Esophagus muscularis mucosa (tissue), 4 donors: ENCODE measurements at places on chromosomes 12 and 14. TPM values are rescaled to one million over a fixed set of nuclear protein-coding genes. Genes with fewer than 3 reads are reported as not detected.
A peak's percentile ranks its signal among the peaks of the same experiment; 100 is the strongest.

Gene PRIMA1
- total RNA-seq, result 30.9 TPM

Gene PRB2
- total RNA-seq, result not detected

Gene BLOC1S1
- 227 TPM for total RNA-seq

Gene COCH
- total RNA-seq, result 4.5 TPM

Gene FITM1
- 0.52 TPM for total RNA-seq

Gene PPP1R12A
- 570 TPM for total RNA-seq

Gene BCL7A
- 10.1 TPM for total RNA-seq

Gene TAPBPL
- 22.2 TPM for total RNA-seq

Gene GYS2
- total RNA-seq, result not detected

Gene SSPN
- 67.8 TPM for total RNA-seq

Gene DPY19L2
- 12.2 TPM for total RNA-seq

GRCh38 chr12:1939801-1940607 lies 21.6 kb upstream of the CACNA2D4 start:
- peak; percentile 98 for DNase-seq

GRCh38 chr12:43294916-43295315 lies 257.1 kb downstream of the ADAMTS20 start:
- DNase-seq, result no peak

DNA sequence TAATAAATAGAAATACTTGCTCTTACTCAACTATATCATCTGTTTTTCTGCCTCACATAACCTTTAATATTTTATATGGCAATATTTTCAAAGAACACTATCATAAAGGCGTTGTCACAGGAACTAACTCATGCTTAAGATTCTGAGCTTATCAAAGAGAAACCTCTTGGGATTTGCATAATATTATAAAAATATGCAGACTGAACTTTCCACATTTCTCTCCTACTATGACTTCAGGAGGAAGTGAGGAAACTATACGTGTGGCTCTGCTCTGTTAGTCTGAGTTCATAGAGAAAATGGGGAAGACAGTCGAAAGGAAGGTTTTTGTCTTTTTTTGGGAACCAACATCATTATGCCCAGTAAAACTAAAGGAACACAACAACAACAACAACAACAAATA lies 124.7 kb downstream of the GARIN6 start:
- no peak for DNase-seq

DNA sequence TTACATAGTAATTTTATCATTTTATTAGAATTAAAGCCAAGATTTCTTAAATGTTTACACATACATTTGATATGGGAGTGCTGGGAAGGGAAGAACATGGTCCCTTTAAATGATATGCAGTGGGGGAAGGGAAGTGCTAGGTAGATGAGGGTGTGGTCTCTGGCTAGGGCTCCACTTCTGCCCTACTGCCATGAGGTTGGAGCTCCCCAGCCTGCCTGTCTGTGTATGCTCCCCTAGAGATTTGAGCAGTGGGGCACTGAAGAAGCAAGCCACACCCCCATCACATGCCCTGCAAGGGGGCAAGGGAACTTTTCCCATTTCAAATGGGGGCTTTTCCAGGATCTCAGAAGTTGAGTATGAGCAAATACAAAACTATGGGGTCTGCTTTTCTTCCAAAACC lies 25.5 kb downstream of the CLECL1 start:
- DNase-seq, result no peak

GRCh38 chr12:65823513-65824375 lies 539 bp upstream of the HMGA2 start:
- DNase-seq, result no peak

GRCh38 chr14:33590891-33591630 lies 359.8 kb downstream of the EGLN3 start:
- DNase-seq, result no peak

DNA sequence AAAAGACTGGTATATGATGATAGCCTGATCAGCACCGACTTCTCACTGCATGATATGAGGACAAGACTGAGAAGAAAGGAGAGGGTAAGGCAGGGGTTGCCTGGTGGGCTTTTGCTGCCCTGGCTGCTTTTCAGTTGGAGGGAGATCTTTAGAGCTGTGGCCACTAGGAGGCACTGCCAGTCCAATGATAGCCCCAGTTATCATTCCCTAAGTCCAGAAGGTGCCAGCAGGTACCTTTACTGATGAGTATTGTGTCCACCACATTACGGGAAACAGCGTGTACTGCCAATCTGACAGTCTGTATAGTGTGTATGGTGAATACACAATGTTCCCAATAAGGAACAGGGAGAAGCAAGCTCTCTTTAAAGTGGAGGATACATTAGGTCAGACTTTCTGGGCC lies 55.8 kb upstream of the CCDC175 start:
- DNase-seq, result no peak

GRCh38 chr12:22334410-22335100 lies at the start of gene ST8SIA1:
Gene ST8SIA1, minus strand, starts transcription at chr12:22334707. Its CDS starts 475 bp downstream, at chr12:22334232.
- no peak for DNase-seq

- no peak for DNase-seq
Observed at GRCh38 chr12:124389725-124390441, 95.0 kb downstream of the RFLNA start.

- DNase-seq, result no peak
Observed at GRCh38 chr12:106305376-106305775, 2.8 kb downstream of the TCP11L2 start.

DNA sequence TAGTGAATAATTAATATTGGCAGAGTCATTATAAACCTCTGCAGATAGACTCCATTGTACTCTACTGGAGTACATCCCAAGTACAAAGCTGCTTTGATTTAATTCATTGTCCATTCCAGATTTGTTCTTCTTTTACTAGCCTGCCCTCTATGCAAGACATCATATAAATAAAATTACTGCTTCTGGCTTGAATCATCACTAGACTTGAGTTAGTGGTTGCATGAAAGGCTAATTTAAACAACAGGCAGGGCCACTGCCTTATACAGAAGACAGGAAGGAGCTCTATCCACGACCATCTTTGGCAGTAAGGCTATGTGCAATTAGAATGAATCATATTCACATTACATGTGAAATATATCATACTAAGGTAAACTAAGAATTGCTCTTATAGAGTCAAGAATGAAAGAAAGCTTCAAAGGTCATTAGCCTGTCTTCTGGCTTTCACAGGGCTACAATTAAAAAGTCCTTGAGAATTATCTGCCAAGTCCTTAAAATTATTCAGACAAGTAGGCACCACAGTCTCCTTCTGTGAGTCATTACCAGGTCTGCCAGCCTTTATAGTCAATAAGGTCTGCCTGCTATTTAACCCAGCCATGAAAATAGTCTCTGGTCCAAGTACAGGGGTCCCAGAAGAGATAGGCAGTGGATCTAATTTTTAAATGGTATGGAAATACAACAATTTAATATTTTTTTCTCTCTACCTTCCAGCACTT lies 631.8 kb downstream of the TMTC2 start:
- DNase-seq, result no peak

DNA sequence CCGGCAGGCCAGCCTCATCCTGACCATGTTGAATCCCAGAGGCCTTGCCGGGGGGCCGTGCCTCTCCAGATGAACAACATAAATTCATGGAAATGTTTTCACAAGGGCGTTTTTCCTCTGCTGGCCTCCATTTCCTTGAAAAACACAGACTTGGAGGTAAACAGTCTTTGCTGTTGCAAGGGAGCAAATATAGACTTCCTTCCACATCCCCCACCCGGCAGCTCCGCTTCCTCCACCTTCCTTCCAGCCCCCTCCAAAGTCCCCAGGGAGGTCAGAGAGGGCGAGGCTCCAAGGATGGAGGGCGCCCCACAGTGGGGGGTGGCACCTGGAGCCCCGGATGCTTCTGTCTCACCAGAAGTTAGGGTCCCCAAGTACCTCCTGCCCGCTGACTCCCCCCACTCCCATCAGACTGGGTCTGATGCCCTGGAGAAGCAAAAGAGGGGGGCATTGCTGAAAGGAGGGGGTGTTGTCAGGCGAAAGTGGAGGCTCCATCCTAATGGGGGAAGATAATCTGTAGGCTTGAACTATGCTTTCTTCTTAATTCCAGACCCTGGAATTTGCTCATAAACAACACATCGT lies 31.1 kb downstream of the CALM1 start:
- DNase-seq, result no peak

- DNase-seq, result no peak
Observed at GRCh38 chr14:91961297-91962220, 14.1 kb upstream of the FBLN5 start.

DNA sequence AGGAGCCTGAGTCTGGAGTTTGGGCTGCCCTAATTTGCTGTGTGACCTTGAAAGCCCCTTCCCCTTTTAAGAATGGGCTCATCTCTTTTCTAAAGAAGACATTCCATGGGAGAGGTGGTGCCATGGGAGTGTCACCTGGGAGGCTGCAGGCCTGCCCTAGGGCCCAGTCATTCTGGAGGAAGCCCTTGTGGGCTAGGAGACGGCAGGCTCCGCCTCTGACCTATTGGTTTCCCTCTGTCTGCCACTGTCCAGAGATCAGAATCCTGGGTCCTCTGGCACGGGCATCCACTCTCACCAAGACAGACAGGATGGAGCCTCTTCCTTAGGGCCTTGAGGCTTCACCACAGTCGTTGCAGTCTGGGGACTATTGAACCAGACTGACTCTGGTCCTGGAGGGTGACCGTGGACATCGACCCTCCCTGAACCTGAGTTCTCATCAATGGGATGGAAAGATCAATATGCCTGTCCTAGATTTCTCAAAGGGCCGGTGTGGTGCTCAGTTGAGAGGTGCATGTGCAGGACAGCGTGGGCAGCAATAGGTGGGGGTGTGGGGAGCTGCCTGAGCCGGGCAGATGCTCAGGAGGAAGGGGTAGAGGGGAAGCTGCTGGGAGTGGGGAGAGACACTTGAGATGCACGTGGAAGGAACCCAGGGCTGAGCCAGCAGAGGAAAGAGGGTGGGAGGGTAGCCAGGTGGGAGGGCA lies 12.2 kb upstream of the CLMN start:
- DNase-seq, result no peak

GRCh38 chr14:71783786-71784185 lies 148.4 kb upstream of the RGS6 start:
- no peak for DNase-seq

DNA sequence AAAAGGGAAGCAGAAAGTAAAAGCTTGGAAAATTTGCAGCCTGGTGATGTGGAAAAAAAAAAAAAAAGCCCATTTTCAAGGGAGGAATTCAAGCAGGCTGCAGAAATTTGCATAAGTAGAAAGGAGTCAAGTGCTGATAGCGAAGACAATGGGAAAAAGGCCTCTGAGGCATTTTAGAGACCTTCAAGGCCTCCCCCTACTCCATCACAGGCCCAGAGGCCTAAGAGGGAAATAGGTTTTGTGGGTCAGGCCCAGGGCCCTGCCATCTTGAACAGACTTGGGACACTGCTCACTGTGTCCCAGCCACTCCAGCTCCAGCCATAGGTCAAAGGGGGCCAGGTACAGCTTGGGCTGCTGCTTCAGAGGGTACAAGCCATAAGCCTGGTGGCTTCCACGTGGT lies 13.8 kb upstream of the PRKD1 start:
- no peak for DNase-seq

- DNase-seq, result no peak
Observed at GRCh38 chr14:99541677-99542470, 60.7 kb downstream of the CCNK start.

- no peak for DNase-seq
Observed at GRCh38 chr14:94392510-94392935, 4.1 kb upstream of the SERPINA1 start.

- DNase-seq, result no peak
Observed at GRCh38 chr14:23421594-23421993, 13.5 kb upstream of the MYH6 start.

- DNase-seq, result no peak
Observed at GRCh38 chr14:50812180-50812579, 18.8 kb downstream of the NIN start.

- no peak for DNase-seq
Observed at GRCh38 chr12:31835276-31835882, 106.6 kb upstream of the AMN1 start.

- DNase-seq, result no peak
Observed at GRCh38 chr12:130826151-130826801, 12.8 kb downstream of the STX2 start.

DNA sequence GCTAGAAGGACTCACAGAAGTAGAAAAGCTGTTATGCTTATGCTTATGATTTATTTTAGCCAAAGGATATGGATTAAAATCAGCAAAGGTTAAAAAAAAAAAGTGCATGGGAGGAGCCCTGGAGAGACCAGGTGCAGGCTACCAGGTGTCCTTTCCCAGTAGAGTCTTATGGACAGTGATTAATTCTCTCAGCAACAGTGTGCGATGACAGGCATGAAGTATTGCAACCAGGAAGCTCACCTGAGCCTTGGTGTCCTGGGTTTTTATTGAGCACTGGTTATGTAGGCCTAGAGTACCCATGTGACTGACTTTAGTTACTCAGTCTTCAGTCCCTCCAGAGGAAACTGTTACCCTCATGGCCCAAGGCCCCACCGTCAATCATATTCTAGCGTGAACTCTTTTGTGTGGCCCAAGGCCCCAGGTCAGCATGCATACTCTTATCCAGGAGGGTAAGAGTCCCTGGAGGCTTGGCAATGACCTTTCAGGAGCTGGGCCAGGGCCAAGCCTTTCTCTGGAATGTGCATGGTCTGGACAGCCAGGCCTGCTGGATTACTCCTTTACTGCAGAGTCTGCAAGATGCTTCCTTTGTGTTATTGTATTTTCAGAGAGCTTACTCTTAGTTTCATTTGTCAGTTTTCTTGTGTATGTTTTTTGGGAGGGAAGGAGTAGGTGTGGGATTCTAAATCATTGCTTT lies 69.6 kb upstream of the RD3L start:
- DNase-seq, result no peak

DNA sequence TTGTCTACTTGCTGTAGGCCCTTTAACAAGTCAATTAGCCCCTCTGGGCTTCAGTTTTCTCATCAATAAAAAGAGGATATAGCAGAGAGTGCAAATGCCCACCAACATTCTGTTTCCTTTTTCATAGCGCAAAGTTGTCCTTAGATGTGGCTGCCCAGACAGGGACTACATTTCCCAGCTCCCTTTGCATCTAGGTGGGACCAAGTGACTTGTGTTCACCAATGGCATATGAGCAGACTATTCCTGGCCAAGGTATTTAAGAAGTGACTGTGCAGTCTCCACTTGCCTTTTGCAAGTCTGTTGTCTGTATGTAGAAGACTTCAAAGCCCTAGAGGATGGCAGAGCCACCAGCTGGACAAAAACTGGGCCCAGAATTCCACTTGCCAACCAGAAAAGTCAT lies 59.7 kb downstream of the DAO start:
- no peak for DNase-seq

DNA sequence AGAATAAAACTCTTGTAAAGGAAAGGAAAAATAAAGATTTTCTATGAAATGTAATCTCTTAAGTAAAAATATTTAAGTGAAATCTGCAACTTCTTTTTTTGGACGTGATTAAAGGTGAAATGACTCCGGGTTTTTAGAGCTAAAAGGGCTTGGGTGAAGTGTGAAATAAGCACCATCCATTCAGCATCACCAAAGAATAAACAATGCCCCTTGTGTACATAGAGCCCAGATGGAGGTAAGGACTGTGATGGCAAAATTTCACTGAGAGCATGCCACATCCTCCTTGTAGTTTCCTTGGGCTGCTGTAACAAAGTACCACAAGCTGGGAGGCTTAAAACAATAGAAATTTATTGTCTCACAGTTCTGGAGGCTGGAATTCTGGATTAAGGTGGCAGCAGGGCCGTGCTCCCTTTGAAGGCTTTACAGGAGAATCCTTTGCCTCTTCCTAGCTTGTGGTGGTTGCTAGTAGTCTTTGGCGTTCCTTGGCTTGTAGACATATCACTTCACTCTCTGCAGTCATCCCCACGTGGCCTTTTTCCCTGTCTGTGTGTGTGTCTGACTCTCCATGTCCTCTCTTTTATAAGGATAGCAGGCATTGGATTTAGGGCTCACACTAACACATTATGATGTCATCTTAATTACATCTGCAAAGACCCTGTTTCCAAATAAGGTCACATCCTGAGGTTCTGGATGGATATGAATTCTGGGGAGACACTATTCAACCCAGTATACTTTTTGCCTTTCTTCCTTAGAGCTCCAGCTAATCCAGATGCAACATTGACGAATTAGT lies 24.2 kb downstream of the ZNF664 start:
- no peak for DNase-seq
